ENCODE measurements at places on chromosomes 7 and 10. TPM values are rescaled to one million over a fixed set of nuclear protein-coding genes. Genes with fewer than 3 reads are reported as not detected.

KCNIP2 gene
- total RNA-seq, result 2.0 TPM

SLC29A4 gene
- 1.3 TPM for total RNA-seq

MMP21 gene
- total RNA-seq, result not detected

CYP26C1 gene
- total RNA-seq, result under 0.01 TPM

MSS51 gene
- total RNA-seq, result 2.3 TPM

SPDYE5 gene
- not detected for total RNA-seq

NXPH1 gene
- total RNA-seq, result not detected

HTR5A gene
- not detected for total RNA-seq

Measured in regular cardiac myocyte (primary cell).